Stimulated activated CD4-positive, alpha-beta T cell treated with anti-CD3 and anti-CD28 coated beads, Interleukin-15, amount 100 ng/mL, for 1 hour (primary cell): ENCODE measurements at places on chromosomes 1 and 21.

- DNase-seq = no peak
These were observed 749 bp downstream of the IBA57 start for GRCh38 chr1:228166170-228166936.

GRCh38 chr1:53356637-53357036, 28.8 kb upstream of the LRP8 start:
- DNase-seq = no peak

- DNase-seq = no peak
These were observed 313.4 kb upstream of the C1orf174 start for GRCh38 chr1:4213366-4213973.

DNA sequence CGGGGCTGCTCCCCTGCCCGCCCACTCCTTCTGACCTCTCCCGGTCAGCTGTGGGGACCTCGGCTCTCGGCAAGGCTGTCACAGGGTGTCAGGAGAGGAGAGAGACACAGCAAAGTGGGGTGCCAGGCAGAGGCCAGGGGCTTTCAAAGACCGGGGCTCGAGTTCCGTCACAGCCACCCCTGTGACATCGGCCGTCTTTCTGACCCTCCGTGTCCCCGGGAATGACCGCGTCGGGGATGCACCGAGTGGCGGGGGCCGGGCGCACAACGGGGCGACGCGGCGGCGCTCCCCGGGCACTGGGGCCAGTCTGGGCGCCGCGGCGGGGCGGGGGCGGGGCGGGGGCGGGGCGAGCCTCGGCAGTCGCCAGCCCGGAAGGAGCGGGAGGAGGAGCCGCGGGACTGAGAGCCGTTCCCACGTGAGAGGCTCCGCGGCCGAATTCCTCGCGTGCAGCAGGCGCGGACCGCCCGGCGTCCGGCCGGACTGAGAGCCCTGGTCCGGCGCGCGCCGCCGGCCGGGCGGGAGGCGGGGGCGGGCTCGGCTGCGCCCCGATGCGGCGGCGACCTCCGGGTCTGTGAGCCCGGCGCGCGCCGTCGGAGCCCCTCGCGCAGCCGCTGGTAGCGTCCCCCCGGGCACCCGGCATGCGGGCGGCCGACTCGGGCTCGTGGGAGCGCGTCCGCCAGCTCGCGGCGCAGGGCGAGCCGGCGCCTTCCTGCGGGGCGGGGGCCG, 229.7 kb upstream of the TMEM51 start:
- DNase-seq = peak; percentile 5

DNA sequence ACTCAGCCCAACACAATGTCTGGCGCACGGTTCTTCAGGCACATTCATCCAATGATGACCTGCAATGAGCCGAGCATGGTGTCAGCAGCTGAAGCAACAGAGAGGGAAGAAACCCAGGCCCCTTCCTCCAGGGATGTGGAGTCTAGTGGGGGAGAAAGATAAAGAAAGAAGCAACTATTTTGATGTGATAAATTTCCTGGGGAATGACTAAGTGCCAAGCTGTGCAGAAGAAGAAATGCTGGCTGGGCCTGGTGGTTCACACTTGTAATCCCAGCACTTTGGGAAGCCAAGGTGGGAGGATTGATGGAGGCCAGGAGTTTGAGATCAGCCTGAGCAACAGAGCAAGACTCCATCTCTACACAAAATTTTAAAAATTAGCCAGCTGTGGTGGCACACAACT, 561.8 kb downstream of the KIF26B start:
- DNase-seq = no peak

DNA sequence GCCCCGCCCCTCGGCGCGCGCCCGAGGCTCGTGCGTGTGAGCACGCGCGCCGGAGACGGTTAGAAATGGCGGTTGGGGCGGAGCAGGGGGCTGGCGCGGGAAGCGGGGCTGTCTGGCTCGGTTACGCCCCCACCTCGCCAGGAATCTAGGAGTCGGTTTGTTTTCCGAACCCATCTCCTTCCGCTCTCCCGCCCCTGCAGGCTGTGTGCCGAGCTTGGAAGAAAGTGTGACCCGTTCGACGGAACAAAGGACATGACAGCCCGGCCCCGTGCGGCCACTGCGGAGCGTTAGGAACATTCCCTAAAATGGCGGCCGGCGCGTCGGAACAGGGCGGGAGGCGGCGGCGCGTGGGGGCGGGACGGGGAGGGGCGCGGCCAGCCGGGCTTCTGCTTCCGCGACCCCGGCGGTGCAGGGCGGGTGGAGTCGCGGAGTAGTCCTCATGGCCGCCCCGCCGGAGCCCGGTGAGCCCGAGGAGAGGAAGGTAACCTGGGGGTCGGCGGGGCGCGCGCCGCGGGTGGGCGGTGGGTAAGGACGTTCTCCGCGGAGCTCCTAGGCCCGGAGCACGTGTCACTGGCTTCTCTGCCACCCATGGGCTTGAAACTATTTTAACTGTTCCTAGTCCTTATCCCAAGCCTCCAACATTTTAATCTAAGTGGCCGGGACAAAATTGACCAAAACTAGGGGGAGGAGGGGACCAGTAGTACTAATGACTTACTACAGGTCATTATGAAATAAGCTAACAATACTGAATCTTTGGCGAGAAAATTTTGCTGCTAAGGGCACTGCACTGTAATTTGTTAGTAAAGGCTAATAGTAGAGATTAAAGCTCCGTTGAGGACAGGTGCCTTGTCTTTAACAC, at the start of gene COX20:
Gene COX20, plus strand, starts transcription at position 383 of the 859 bp plus-strand sequence. Its CDS starts 57 bp downstream, at position 440.
- peak; percentile 82 for DNase-seq

DNA sequence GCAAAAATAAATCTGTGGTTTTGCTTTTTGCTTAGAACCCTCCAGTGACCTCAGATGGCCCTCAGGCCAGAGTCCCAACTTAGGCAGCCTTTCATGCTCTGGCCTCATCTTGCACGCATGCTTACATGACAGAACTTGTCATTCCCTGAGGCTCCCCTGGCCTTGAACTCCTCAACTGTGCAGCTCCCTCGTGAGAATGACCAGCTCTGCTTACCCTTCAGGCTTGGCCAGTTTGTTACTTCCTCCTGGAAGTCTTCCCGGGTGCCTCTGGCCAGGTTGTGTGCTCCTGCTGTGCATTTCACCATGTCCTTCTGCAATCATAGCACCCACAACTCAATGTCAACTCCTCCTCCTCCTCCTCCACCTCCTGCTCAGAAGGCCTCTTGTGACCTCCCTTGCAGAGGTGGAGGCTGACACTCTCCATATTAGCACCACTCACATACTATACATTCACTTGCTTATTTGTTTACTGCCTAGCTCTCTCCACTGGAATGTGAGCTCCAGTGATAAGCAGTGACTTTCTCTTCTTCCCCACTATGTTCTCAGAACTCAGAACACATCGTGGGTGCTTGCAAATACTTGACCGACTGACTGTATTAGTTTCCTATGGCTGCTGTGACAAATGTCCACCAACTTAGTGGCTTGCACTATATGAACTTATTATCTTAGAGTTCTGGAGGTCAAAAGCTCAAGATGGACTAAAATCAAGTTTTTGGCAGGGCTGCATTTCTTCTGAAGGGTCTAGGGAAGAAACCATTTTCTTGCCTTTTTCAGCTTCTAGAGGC, 41.9 kb downstream of the RCSD1 start:
- DNase-seq = no peak

DNA sequence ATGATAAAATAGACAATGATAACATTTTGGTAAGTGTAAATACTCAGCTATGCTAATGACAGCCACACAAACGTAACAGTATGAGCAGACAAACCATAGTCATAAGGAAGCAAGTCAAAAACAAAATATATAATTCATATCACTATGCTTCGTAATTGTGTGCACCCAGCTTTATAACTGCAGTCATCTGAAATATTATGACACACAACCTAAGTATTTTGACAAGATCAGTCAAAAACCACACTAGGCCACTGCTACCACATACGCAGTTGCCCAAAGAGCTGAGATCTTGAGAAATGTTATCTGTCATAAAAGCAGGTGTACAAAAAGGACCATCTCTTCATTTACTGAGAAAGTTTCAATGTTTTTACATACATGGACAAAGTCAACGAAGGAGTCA, 26.0 kb downstream of the RNASEL start:
- no peak for DNase-seq

GRCh38 chr1:209885403-209886218, 52.4 kb upstream of the SYT14 start:
- DNase-seq = no peak

- DNase-seq = no peak
These were observed 829.2 kb upstream of the ADAMTS5 start for GRCh38 chr21:27796106-27796505.

GRCh38 chr1:109668123-109668775, 392 bp downstream of the GSTM2 start:
- no peak for DNase-seq

DNA sequence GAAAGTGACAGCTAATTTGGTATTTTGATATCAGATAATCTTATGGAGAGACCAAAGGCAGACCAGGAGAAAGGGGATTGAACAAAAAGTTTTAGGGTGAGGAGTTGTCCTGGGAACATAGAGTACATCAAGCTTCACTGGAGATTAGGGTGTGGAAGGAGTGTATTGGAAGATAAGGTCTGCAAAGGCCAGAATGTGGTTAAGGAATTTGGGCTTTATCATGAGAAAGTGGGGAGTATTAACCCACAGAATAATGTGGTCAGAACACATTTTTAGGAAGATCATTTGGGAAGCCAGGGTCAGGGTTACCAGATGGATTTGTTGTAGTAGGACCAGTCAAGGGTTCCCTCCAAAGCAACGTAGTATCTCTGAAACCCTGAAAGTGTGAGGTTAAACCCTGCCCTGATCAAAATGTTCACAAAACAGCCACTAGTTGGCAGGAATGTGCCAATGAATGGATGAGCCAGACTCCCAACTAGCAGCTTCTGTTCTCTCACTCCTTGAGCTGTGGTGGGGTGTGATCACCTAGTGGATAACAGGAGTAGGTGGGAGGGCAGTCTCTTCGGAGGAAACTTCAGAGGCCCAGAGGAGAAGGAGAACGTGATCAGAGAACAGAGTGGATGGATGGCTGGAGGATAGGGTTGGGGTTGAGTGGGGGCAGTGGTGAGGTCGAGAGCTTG, 35.8 kb downstream of the SLC2A1 start:
- DNase-seq = no peak

GRCh38 chr1:158286941-158287346, 2.8 kb upstream of the CD1C start:
- no peak for DNase-seq

DNA sequence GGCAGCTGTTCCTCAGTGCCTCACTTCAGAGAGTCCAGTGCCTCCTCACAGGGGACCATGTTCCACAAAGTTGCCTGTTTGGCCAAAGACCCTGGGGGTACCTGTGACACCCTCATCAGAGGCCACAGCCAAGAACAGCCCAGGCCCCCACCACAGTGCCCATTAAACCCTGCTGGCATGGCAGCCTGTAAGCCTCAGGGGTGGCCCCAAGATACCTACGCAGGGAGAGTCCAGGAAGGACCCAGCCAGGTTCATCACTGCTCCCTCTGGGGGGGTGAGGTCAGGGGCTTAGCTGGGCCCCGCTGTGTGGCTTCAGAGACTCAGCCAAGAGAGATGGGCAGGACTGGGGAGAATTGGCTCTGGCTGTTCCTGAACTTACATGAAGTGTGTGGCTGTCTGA, 19.1 kb upstream of the PRDM16 start:
- no peak for DNase-seq

DNA sequence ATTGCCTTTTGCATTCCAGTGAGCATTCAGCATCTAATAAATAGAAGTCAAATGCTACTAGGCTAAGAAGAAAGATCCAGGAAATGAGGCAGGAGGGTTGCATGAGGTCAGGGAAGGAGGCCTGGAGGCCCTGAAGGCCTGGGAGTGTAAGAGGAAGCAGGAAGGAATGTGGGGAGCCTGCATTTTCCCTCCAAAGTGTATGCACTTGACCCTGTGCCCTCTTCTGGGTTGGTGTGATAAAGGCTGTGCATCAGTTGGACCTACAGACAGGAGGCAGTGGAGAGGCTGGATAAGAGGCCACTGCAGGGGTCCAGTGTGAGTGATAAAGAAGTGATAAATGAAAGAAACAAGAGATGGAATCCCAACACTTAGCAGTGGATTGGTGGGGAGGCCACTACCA, 20.4 kb downstream of the KIAA1614 start:
- no peak for DNase-seq

- no peak for DNase-seq
These were observed 160.5 kb upstream of the CACYBP start for GRCh38 chr1:174839211-174839610.

- DNase-seq = no peak
These were observed 15.8 kb downstream of the SNX7 start for GRCh38 chr1:98677288-98677687.

DNA sequence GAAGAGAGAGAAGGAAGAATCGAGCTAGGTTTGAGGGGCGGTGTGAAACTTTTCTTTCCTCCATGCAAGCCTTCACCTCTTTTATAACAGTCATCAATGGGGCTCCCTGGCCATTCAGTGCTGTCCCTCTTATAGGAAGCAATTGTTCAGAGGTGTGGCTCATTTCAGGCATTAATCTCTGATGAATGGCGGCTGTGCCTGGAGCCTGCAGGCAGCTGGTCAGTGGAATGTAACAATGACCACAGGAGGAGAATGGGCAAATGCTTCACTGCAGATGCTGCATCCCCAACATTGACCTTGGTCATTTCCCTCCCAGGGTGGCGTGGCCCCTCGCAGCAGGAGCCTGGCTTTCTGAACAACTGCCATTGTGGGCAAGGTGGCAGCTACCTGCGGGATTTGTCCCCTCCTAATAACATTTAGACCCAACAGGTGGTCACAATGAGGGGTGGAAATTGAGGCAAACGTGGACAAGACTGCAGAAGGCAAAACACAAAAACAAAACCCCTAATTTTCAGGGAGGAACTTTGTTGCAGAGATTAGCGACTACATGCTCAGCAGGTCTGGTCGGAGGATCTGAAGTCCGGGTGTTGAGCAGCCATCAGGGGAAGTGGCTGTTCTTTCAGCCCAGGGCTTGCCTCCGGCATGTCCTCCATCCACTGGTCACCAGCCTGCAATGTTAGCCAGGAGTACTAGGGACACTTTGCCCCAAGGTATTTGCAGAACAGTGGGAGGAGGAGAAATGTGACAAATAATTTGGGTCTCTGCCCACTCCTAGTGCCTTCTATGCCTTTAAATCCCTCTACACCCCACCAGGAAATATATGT, 97.3 kb upstream of the PAXBP1 start:
- no peak for DNase-seq

DNA sequence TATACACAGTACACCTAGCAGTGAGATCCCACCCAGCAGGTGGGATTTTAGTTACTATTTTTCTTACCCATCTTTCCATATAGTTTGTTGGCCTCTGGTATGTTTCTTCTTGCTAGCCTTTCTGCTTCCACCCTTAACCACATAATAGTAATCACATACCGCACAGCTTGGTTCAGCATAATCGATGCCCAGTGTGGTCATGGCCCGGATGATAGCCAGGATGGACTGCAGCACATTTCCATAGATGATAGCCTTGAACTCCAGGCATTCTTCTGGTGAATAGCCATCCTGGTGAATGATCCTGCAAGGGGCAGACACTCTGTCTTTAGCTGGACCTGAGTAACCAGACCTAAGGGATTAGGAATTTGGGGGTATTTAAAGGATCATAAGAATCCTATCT, 9.5 kb downstream of the GNAT2 start:
- DNase-seq = no peak

DNA sequence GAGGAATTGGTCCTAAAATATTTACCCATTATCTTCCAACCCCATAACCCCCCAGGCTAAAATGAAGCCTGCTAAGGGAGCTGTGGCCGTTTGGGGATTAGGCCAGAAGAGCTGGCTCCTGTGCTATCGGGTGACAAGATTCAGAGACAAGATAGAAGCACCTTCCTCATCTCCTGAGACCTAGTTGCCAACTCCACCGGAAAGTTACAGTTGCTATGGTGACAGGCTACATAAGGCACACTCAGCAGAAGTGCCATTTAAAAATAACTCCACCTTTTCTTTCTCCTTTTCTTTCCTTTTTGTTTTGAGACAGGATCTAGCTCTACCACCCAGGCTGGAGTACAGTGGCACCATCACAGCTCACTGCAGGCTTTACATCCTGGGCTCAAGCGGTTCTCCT, 43.6 kb upstream of the ROR1 start:
- no peak for DNase-seq

GRCh38 chr1:20271498-20272400, 18.9 kb upstream of the VWA5B1 start:
- DNase-seq = no peak
